ENCODE measurements at places on chromosomes 2 and 18.

DNA sequence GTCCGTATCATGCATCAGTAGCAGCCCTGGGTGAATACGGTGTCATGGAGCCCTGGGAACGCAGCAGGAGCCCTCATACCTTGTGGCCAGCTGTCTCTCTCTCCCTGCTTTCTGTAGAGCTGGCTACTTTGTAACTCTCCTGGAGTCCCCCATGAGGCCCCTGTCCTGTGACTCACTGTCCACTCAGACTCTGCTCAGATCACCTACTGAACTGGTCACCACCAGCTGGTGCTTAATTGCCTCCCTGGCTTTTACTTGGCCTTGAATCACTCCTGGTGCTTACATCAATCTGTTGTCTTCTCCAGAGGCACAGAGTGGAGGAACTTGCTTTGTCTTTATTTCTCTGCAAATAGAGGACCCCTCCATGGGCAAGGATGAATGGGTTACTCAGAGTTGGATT lies 172.7 kb downstream of the HRH4 start:
- DNase-seq = no peak

DNA sequence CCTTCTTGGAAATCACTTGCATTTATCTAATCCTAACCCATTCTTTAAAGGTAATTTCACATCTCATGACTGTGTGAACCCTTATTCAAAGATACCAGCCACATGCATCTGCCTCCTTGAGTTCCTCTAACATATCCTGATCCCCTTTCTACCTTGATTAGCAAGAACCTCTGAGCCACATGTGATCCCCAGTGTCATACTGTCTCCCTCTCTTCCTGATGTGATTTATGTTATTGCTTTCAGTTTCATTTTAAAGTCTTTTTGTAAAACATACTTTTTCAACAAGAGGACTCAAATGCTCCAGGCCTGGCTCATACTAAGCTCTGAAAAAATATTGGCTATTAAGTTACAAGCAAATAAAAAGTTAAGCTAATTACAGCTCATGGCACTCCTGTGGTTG lies 470.1 kb downstream of the DLGAP1 start:
- no peak for DNase-seq

GRCh38 chr2:214031566-214031965 lies 379.3 kb upstream of the VWC2L start:
- no peak for DNase-seq

DNA sequence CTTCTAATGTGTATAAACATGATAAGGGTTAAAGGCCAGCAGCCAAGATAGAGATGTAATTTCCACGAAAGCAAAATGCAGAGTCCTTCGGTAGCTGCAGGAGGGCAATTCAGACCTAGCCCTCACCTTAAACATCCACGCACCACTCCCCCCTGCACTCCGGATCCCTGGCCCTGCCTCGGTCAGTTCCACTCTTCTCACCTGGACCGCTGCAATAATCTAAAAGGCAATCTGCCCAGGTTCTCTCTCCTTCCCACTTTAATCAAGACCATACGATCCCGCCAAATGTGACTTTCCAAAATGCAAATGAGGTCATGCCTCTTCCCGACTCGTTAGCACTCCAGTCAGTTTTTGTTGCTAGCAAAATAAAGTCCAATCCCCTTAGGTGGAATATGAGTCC lies 485.2 kb downstream of the EIPR1 start:
- no peak for DNase-seq

DNA sequence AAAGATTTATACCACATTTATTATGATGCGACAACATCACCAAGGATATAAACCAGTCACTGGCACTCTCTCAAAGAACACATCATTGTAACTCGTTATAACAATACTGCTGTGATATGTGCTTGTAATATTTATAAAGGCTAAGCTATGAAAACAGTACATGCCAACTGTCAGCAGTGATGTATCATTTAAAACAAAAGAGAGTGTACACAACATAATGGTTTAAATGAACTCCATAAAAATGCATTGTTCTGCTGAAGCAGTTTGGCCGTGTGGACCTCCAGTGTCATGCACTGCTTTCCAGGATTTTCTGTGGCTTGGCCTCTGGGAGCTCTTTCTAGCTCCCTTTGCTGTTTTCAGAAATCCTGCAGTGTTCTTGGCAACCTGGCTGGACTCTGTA lies 215.6 kb downstream of the MTX2 start:
- DNase-seq = no peak

DNA sequence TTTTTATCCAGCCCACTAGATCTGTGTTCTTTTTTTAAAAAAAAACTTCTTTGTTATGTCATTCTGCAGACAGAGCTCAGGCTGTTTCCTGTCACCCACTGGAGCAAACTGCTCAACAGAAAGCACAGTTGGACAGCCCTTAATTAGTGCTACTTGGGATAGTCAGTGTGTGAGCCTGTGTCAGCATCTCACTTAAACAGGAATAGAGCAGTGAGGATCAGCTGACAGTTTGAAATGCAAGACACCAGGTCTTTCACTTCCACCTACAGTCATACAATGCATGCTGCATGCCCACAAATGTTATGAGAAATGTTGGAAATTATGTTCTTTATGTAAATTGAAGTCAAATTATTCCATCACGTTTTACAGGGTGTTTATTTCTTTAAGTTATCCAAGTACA lies 174.9 kb downstream of the NR4A2 start:
- DNase-seq = no peak

- DNase-seq = no peak
Measured at GRCh38 chr2:202848813-202849212, 22.8 kb downstream of the ICA1L start.

- DNase-seq = no peak
Measured at GRCh38 chr2:225911019-225911418, 511.5 kb downstream of the NYAP2 start.

- no peak for DNase-seq
Measured at GRCh38 chr2:127235082-127235702, 15.1 kb upstream of the CYP27C1 start.

DNA sequence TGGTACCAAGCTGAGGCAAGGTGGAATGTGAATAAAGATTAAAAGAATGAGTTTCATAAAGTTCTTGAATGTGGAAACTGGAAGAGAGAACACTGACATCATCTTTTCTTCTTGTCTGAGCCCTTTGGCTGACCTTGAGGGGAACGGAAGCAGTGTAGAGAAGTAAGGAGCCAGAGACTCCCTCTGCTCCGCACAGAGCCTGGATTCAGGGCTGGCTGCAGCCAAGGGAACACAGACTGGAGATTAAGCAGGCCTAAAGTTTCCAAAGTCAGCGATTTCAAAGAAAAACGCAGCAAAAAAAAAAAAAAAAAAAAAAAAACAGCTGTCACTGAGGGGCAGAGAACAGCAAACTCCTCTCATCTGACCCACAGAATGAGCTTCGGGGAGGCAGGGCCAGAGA lies 19.3 kb upstream of the ALK start:
- no peak for DNase-seq

DNA sequence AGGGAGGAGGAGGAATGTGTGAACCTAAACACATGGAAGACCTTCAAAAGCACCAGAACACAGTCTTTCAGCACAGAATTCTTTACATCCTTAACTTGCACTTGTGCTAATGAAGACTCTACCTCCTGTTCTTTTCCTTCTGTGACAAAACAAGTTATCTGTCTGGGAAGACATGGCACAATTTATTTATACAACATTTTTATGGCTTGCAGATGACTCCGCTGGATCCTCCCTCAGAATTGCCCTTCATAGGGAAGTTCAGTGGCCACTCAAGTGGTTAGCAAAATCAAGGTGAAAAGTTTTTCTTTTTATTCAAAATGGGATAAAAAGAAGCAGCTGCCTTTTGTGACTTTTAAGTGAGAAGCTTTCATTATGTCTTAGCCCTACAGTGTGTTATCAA lies 21.4 kb downstream of the BCL2L11 start:
- DNase-seq = no peak

GRCh38 chr2:16249246-16250055 lies 309.1 kb downstream of the MYCN start:
- DNase-seq = no peak

GRCh38 chr2:8329660-8330622 lies 351.9 kb upstream of the ID2 start:
- DNase-seq = no peak

DNA sequence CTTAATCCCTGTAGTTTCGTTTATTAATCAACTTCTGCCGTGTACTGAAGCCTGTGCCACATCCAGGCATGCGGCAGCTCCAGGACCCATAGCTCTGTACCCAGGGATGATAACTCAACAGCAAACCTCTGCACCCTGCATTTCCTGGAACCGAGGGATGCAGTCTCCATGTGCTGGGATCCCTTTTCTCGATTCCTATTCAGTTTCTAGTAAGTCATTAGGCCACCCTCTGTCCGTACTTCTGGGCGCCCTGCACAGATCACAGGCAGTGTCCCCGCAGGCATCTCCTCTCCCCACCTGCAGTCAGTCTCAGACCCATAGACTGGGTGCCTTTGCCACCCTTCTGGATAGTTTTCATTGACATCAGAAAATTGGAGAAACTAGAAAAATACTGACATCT lies 18.8 kb downstream of the TMEM18 start:
- DNase-seq = no peak

GRCh38 chr2:30689496-30690125 lies 117.6 kb downstream of the CAPN13 start:
- no peak for DNase-seq

DNA sequence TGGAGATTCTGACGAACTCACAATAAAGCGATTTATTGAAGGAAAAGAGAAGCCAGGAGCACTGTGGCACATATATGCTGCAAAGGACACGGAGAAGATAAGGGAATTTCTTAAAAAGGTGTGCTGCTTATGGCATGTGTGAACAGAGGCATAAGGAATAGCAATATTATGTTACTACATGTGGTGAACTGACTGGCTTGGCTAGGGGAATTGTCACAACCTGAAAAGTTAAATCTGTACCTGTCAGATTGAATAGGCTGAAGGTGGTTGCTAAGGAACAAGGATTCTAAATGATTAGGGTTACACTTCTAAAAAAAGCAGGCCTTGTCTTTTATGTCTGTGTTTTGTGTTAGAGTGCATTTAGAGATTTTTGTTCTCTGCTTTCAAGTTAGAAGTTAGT lies 48.4 kb downstream of the KDM3A start:
- no peak for DNase-seq

- no peak for DNase-seq
Measured at GRCh38 chr2:30802611-30803010, 4.6 kb downstream of the CAPN13 start.

DNA sequence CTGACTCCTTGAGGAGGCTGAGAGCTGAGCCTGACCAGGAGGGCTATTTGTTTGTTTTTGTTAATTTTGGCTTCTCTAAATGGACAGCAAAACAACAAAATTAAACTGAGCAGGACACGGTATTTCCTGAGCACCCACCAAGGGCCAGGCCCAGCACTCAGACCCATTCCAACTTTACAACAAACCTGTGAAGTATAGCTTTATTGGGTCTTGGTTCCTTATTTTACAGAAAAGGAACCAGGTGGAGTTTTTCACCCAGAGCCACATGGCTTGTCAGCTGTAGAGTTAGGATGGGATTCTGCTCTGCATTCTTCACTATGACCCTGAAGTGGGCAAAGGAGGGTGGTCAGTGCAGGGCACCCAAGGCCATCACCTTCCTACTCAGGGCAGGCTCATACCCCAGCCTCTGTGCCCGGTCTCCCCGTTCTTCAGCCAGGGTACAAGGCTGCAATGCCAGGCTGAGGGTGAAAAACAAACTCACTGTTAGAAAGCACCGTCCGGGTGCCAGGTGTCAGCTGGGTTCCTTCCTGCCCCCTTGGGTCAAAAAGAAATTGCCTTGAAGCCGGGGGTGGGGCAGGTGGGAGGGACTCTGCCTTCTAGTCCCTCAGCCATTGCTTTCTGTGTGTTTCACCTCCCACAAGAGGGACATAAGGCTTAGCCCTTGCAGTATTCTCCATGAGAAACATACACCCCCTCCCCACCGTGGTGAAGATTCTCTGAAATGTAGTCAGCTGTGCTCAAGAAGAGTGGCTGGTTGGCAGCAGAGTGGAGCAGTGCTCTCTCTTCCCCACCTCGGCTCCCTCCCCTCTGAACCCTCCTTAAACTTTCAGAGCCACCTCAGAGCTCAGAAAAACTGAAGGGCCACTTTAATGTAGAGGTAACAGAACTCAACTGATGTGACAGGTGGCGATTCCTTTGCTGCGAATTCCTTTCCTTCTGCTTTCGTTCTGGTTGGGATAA lies 2.2 kb downstream of the PSD4 start:
- no peak for DNase-seq

- no peak for DNase-seq
Measured at GRCh38 chr2:116142644-116143227, 1671.8 kb upstream of the DDX18 start.

DNA sequence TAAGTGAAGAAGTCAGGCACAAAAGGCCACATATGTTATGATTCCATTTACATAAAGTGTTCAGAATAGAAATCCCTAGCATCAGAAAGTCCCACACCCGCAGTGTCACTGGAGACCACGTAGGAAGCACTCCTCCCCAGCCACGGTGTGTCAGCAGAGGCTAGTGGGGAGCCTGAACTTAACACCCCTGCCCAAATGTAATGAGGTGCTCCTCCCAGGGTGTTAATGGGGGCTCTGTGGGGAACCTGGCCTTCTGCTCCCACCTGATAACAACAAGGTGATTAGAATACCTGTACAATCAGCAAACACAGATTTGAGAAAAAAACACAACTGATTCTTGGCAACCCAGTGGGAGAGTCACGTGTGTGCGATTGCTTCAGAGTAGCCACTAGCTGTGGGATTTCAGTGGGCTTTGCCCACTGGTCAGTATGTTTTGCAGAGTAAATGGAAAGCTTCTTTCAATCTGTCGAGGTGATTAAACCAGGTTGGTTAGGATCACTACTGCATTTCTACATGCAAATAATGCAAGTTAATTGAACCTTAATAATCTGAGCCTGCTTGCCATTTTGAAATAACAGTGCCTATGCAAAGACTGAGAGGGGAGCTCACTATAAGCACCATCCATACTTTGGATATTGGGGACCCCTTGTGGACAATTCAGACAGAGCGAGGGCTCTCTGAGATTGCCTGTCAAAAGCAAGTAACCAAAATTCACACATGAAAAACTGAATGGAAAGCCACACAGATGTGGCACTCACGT lies 20.6 kb upstream of the ATRAID start:
- DNase-seq = no peak

DNA sequence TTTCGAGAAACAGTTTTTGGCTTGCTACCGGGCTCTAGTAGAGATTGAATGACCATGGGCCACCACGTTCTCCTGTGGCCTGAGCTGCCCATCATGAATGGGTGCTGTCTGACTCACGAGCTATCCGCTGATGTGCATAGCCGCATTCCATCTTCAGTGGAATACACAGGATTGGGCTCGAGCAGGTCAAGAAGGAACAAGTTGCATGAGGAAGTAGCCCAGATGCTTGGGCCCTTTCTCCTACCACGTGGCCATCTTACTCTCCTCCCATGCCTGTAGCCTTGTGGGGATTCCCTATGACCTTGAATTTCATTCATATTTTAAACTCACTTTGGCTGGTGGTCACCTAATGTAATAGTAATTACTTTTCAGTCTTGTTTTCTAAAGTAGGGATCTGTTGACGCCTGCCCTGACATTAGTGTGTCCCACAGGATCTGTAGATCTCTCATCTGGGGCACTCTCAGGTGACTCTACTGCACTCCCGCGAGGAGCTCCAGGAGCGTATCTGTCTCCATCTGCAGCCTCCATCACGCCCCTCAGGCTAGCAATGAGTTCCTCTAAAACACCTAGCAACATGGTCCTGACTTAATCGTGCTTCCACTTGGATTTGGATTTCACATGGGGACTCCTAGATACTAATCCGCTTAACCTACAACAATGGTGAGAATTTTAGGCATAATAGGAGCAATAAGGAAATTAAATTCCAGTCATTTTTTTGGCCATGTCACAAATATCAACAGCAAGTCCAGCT lies 67.8 kb downstream of the PSMG2 start:
- DNase-seq = no peak
